ENCODE measurements at places on chromosomes 1 and 21. TPM values are rescaled to one million over a fixed set of nuclear protein-coding genes. Genes with fewer than 3 reads are reported as not detected.

PLCH2 gene
- 0.33 TPM for total RNA-seq

CALML6 gene
- not detected for total RNA-seq

CHODL gene
- total RNA-seq = 0.24 TPM

CRP gene
- total RNA-seq = 0.65 TPM

DNALI1 gene
- total RNA-seq = 2.1 TPM

NES gene
- total RNA-seq = 100.0 TPM

LAPTM5 gene
- total RNA-seq = 120 TPM

NKAIN1 gene
- 0.28 TPM for total RNA-seq

TGFB2 gene
- total RNA-seq = 17.2 TPM

SLC9C2 gene
- not detected for total RNA-seq

CNR2 gene
- 0.14 TPM for total RNA-seq

EPHA2 gene
- total RNA-seq = 7.8 TPM

CFHR1 gene
- total RNA-seq = 0.76 TPM

SYPL2 gene
- total RNA-seq = 9.0 TPM

CSF1 gene
- 68.7 TPM for total RNA-seq

CTNNBIP1 gene
- total RNA-seq = 18.3 TPM

PIGR gene
- 0.33 TPM for total RNA-seq

CFHR4 gene
- not detected for total RNA-seq

AGBL4 gene
- not detected for total RNA-seq

HCRTR1 gene
- not detected for total RNA-seq

ZYG11A gene
- total RNA-seq = not detected

HTR1D gene
- not detected for total RNA-seq

SYT11 gene
- total RNA-seq = 23.9 TPM

S100B gene
- total RNA-seq = 2.0 TPM

ZRANB2 gene
- total RNA-seq = 81.3 TPM

TMEM240 gene
- 3.9 TPM for total RNA-seq

TRNP1 gene
- total RNA-seq = 10.7 TPM

COL6A1 gene
- 689 TPM for total RNA-seq

PERM1 gene
- 0.24 TPM for total RNA-seq

TGFBR3 gene
- 106 TPM for total RNA-seq

Data from posterior vena cava (tissue), 2 donors.